ENCODE measurements at places on chromosomes 1 and 21.

DNA sequence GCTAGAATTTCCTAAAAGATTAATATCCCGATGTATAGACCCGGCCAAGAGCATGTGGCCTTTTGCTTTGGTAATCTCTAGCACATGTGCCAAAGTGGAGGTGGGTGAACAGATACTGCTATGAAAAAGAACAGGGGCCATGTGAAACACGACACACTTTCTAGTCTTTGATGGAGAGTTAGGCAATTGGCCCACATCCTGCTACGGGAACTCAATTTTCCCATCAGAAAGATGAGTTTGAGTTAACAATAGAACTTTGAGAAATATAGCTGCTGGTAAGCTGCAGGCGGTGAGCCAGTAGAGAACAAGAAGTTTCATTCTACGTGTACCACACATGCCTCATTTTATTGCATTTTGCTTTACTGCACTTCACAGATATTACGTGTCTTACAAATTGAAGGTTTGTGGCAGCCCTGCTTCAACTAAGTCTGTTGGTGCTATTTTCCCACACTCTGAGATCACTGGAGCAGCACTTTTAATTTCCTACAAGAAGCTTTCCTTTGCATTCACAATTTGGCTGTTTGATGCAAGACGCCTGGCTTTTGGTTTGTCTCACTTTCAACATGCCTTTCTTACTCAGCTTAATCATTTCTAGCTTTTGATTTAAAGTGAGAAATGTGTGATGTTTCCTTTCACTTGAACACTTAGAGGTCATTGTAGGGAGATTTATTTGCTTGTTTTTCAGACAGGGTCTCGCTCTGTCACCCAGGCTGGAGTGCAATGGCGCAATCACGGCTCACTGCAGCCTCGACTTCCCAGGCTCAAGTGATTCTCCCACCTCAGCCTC is 46.3 kb downstream of the HTR6 start:
- DNase-seq, result no peak

- no peak for DNase-seq
Observed at GRCh38 chr21:30232011-30232410, 16.1 kb upstream of the CLDN8 start.

- no peak for DNase-seq
Observed at GRCh38 chr1:208724079-208724478, 479.9 kb upstream of the PLXNA2 start.

DNA sequence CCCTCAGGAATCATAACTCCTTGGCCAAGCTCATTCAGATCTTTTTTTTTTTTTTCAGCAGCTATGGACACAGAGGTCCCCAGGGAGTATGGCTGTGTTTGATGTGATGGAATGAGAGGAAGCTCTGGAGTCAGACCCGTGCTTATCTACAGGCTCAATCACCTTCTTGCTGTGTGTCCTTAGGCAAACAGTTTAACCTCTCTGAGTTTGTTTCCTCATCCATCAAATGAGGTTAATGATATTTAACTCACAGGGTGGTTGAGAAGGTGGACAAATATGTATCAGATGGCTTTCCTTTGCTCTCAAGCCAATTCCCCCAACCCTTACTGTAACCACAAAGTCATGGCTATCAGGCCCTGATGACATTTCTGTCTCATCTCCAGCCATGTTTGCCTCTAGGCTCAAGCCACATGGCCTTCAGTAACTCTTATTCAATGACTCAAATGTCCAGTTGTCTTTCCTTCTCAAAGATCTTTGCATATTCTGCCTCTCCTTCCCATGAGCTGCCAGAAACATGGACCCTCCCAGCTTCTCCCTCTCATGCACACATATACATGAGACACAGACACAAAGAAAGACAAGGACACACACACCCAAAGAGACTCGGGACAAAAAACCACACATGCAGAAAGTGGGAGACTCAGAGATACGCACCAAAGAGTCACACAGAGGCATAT is 303.5 kb upstream of the KAZN start:
- no peak for DNase-seq

GRCh38 chr1:219669042-219669441 is 56.1 kb upstream of the ZC3H11B start:
- no peak for DNase-seq

DNA sequence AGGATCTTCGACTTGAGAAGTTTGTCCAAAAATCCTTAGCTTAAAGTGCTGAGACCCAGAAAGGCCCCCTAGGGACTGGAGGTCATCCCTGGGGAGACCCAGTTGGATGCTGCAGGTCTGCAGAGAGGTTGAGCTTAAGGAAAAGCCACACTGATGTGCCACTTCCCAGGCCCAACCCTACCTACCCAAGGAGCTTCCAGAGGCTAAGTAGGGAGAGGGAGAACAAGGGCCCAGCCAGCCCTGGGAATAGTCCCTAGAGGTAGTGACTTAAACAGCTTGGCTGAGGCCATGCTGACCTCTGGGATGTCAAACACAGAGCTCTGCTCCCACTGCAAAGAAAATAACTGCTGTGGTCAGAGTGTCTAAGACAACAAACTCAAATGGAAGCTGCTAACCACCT is 693.7 kb downstream of the MATN1 start:
- peak; percentile 12 for DNase-seq

- no peak for DNase-seq
Observed at GRCh38 chr1:68375919-68376318, 73.8 kb downstream of the RPE65 start.

DNA sequence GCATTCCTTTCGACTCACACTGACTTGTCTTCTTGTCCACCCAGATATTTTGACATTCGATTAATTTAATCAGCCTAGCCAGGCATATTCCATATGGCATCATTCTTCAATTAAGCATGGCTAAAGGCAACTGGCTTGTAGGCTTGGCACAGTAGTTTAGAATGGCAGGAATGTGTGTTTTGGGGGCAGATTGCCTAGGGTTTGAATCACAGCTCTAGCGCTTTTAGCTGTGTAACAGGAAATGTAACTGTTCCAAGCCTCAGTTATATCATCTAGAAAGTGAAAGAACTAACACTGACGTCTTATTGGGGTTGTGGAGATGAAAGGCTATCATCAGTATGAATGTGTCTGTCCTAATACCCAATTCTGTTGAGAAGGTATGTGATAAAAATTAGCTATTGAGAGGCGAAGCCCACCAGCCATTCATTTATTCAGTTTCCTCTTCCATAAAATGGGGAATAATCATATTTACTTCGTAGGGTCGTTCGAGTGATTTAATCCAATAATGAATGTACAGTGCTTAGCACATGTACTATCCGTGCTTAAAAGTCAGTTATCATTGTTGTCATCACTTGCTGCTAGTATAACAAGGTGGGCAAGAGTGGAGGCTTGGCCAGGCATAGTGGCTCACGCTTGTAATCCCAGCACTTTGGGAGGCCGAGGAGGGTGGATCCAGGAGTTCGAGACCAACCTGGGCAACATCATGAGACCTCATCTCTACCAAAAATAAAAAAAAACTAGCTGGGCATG is 41.6 kb upstream of the GRHL3 start:
- no peak for DNase-seq

GRCh38 chr1:111990878-111991718 is 1.6 kb upstream of the KCND3 start:
- peak; percentile 85 for DNase-seq

GRCh38 chr1:212473729-212474128 is 41.0 kb downstream of the NENF start:
- no peak for DNase-seq

- no peak for DNase-seq
Observed at GRCh38 chr1:185834371-185834905, 100.2 kb downstream of the HMCN1 start.

- peak; percentile 82 for DNase-seq
Observed at GRCh38 chr1:36384542-36385409, 948 bp downstream of the STK40 start.

- no peak for DNase-seq
Observed at GRCh38 chr1:33152685-33153432, 29.0 kb downstream of the TRIM62 start.

DNA sequence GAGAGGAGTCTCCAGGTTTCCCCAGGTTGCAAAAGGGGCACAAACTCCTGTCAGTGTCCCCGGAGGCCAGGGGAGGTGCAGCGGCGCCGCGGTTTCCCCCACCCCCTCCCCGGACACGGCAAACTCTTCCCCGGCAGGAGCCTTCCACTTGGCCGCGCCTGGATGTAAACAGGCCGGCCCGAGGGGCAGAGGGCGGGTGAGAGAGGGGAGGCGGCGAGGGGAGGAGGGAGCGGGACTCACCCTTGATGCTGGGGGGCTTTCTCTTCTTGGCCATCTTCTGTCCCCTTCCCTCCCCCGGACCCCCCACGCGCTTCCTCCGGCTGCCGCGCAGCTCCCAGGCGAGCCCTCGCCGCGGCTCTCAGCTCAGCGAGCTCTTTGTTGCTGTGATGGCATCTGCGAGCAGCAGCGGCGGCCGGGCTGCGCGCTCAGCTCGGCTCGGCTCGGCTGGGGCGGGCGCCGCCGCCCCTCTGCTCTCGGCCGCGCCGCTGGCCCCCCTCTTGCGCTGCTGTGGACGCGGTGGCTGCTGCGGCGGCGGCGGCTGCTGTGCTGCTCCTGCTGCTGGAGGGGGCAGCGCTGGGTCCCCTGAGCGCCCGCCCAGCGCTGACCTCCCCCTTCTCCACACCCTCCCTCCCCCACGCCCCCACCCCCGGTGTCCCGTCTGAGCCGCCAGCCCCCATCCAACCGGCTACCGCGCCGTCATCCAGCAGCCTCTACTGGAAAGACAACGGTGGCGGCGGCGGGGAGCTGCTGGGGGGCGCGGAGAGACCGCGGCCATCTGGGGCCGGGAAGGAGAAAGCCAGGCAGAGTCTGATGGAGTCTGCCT is 4.9 kb upstream of the SLC44A5 start:
- no peak for DNase-seq

DNA sequence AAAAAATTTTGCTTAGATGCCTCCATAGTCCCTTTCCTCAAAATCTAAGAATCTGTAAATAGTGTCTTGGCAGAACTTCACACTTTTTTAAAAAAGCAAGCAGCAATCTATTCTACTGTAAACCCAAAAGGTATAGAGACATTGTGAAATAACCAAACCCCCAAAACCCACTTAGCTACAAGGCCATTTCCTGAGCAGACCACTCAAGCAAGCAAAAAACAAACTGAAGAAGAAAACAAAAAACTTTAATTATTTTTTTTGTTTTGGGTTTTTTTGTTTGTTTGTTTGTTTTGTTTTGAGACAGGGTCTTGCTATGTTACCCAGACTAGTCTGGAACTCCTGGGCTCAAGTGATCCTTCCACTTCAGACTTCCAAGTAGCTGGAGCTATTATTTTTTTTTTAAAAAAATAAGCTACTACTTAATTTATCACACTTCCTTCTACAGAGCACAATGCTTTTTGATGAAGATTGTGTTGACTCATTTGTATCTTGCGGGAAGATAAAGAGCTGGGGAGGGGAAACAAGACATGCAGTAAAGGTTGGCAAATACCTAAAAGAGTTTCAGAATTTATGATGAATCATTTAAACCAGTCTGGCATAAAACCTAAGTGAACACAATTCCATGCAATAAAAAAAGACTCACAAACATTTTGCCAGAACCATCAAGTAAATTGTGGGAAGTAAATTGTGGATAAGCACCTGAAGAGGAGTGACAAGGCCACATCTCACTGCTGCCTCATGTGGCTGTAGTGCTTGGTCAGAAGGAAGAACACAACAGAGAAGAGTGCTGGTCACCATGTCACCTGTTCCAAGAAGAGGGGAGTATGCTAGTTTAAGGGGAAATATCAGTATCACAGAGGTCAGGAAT is 2.7 kb upstream of the PTPN22 start:
- no peak for DNase-seq

- no peak for DNase-seq
Observed at GRCh38 chr1:197197430-197197997, 51.0 kb upstream of the ASPM start.

DNA sequence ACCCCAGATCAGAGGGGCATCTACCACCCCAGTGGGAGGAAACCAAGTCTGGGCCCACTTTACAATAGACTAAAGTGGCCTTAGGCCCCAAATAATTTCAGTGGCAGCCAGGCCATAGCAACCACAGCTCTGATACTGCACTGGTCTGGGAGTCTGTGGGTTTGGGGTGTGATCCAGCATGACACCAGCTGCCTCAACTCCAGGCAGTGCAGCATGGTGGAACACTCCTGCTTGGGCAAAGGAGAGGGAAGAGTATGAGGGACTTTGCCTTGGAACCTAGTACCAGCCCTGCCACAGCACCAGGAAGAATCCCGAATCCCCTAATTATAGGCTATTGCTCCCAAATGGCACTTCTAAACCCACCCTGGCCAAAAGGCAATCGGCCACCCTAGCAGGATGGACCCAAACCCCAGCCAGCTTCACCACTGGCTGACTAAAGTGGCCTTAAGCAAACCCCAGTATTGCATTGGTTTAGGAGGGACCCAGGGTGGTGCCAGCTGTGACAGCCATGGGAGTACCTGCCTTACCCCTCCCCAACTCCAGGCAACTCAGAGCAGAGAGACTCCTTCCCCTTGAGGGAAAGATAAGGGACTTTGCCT is 47.1 kb downstream of the PACC1 start:
- no peak for DNase-seq

DNA sequence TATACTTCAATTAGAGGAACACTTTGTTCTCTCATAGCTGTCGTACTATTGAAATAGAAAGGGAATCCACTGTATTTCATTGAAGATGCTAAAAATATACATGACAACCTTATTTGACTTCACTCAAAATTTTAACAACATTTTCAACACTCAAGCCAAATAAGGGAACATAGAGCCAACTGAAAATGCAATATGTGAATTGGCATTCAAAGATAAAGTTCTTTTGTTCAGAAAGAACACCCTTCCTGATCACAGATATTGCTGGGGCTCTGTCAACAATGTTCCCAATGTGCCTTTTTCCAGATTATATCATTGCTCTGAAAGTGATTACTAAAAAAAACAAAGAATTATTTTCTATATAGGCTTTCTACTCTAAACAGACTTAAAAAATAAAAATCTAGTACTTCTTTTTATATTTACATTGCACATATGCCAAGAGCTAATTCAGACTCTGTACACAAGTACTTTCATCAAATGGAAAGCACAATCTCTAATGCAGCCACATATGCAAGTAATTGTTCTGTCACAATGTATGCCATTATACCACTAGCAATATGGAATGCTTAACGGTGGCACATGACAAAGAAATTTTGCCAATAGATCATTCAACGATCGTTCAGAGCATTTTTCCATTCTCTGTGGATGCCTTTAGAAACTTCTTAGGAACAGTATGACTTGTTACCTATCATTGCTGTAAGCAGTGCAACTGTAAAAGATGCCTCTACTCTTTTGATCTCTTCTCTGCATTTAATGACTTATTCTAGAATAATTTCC is 171.0 kb downstream of the EIF4G3 start:
- no peak for DNase-seq

DNA sequence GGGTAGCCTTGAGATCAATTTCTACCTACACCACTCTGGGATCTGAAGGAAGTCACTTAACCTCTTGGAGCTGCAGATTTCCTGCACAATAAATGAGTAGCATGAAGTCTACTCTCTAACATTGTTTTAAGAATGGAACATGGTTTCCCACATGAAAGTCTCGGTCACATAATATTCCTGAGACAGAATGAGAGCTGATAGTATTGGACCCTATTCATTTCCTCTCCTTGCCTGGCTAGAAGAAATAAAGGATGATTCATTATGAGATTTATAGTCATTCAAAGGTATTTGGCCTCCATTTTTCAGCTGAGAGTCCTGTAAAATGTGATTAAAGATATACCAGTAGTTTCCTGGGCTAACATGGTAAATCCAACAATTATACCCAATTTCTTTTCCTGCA is 56.7 kb downstream of the ARHGAP29 start:
- DNase-seq, result no peak

- DNase-seq, result no peak
Observed at GRCh38 chr1:168907053-168907452, 178.0 kb upstream of the DPT start.

- no peak for DNase-seq
Observed at GRCh38 chr1:86754265-86754974, 50.0 kb downstream of the SH3GLB1 start.

Data from ureter (tissue), 1 donor.